ENCODE measurements at places on chromosomes 4 and X. TPM values are rescaled to one million over a fixed set of nuclear protein-coding genes. Genes with fewer than 3 reads are reported as not detected.

DNA sequence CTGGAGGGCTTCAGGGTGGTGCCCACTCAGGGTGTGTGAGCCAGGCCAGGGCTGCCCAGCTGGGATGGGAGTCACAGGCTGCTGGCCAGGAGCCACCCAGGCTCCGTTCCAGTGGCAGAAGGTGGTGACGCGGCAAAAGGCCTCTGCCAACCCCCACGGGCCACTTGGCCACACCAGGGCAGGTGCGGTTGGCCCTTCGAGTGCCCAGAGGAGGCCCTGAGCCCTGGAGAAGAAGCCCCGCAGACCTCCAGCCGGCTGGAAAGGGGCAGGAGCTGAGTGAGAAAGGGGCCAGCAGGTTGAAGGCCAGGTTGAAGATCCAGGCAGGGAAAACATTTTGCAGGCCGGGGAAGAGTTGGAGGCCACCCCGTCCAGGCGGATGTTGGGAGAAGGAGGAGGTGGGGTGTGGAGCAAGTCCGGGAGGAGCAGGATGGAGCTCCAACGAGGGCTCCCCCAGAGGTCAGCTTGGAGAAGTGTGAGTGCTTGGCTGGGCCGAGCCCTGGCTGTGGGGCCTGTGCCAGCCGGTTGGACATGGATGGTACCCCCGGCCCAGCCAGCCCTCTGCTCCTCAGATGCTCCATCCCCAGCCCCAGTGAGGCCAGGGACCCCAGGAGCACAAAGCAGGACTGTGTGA is 2.8 kb upstream of the CPLX1 start:
- no peak overlapping the region for H3K27ac ChIP-seq
- H3K4me1 ChIP-seq = peaks cover 25% of the 10 kb centered on the region
- DNase-seq = no peak
- no peak overlapping the region for H3K4me3 ChIP-seq

DNA sequence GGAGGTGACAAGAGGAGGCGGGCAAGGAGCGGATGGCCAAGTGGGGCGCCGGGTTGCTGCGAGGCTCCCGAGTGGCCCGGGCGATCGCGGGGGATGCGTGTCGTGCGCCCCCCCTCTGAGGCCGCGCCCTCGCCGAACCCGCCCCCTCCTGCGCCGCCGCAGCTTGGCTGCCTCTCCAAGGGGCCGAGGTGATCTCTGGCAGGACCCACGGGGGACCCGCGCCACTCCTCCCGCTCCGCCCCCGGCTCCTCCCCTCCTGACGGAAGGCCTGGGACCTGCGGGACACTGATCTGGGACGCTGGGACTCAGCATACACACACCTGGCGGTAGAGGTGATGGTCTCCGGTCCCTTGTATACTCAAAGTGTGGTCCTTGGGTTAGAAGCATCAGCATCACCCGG is 21.9 kb upstream of the FAM47C start:
- H3K27me3 ChIP-seq = peaks cover 12% of the 10 kb centered on the region
- no peaks in the 10 kb centered on the region for H3K4me1 ChIP-seq
- no peaks in the 10 kb centered on the region for H3K36me3 ChIP-seq
- no peak for DNase-seq
- no peak overlapping the region for H3K4me3 ChIP-seq

- no peaks in the 10 kb centered on the region for H3K27me3 ChIP-seq
- H3K4me1 ChIP-seq = no peaks in the 10 kb centered on the region
- H3K36me3 ChIP-seq = no peaks in the 10 kb centered on the region
- no peak overlapping the region for H3K4me3 ChIP-seq
- no peak overlapping the region for H3K27ac ChIP-seq
Measured at GRCh38 chrX:122363112-122363795, 820.8 kb upstream of the GRIA3 start.

- no peaks in the 10 kb centered on the region for H3K27me3 ChIP-seq
- no peaks in the 10 kb centered on the region for H3K4me1 ChIP-seq
- H3K36me3 ChIP-seq = no peaks in the 10 kb centered on the region
- H3K27ac ChIP-seq = no peak overlapping the region
- no peak overlapping the region for H3K4me3 ChIP-seq
Measured at GRCh38 chrX:9183481-9183880, 149.6 kb upstream of the FAM9B start.

DNA sequence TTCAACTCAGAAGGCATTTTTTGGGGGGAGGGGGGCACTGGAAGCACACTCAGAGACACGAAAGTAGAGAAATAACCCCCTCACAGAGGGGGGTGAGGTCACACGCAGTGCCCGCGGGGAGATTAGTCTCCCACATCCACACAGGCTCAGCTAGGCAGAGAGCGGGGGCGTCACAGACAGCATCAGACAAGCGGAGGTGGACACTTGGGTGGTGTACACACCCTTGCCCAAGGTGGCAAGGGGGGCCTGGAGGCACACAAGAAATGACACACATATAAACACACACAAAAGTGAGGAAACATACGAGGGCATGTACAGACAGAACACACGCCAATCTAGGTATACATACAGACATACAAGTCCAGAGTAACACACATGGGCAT is 637 bp upstream of the SYN1 start:
- DNase-seq = no peak
- H3K36me3 ChIP-seq = no peaks in the 10 kb centered on the region
- H3K27ac ChIP-seq = no peak overlapping the region
- H3K4me3 ChIP-seq = no peak overlapping the region

- H3K36me3 ChIP-seq = no peaks in the 10 kb centered on the region
- peaks cover 7% of the 10 kb centered on the region for H3K27me3 ChIP-seq
Measured at GRCh38 chr4:54660591-54660990, 2.8 kb downstream of the KIT start.

DNA sequence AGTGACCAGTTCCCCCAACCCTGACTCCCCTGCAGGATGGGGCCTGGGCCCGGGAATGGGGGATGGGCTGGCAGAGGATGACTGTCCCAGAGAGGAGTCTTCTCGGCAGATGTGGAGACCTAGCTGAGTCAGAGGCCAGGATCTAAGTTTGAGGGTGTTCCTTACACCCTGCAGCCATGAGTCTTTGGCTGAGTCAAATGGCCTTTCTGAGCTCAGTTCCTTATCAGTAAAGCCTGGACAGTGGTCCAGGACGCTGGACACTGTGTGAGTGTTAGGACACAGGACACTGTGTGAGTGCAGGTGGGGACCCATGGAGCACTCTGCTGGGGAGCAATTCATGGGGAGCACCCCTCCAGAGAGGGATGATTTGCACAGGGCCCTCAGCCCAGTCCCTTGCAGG is 5.0 kb downstream of the IL9R start:
- H3K27me3 ChIP-seq = no peaks in the 10 kb centered on the region
- H3K27ac ChIP-seq = no peak overlapping the region
- peak; percentile 87 for DNase-seq
- no peaks in the 10 kb centered on the region for H3K36me3 ChIP-seq

- H3K36me3 ChIP-seq = no peaks in the 10 kb centered on the region
- H3K27ac ChIP-seq = no peak overlapping the region
- H3K4me1 ChIP-seq = no peaks in the 10 kb centered on the region
- no peak overlapping the region for H3K4me3 ChIP-seq
- H3K27me3 ChIP-seq = no peaks in the 10 kb centered on the region
Measured at GRCh38 chr4:83207497-83208101, 77.0 kb downstream of the COQ2 start.

DNA sequence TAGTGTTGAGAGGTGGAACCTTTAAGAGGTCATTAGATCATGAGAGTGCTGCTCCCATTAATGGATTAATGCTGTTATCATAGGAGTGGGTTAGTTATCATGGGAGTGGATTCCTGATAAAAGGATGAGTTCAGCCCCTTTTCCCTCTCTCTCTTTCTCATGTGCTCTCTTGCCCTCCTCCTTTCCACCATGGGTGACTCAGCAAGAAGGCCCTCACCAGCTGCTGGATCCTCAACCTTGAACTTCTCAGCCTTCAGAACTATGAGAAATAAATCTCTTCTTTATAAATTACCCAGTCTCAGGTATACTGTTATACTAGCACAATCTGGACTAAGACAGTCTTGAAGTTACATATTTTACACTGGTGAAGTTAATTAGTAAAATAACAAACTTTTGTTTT is 10.0 kb upstream of the CDKL5 start:
- H3K4me3 ChIP-seq = no peak overlapping the region
- no peak for DNase-seq
- no peaks in the 10 kb centered on the region for H3K36me3 ChIP-seq
- no peaks in the 10 kb centered on the region for H3K27me3 ChIP-seq

- DNase-seq = no peak
- H3K27me3 ChIP-seq = no peaks in the 10 kb centered on the region
- no peaks in the 10 kb centered on the region for H3K4me1 ChIP-seq
- no peak overlapping the region for H3K4me3 ChIP-seq
- no peaks in the 10 kb centered on the region for H3K36me3 ChIP-seq
Measured at GRCh38 chr4:15989424-15989823, 26.4 kb upstream of the FGFBP2 start.

- H3K36me3 ChIP-seq = no peaks in the 10 kb centered on the region
- H3K27ac ChIP-seq = no peak overlapping the region
- no peaks in the 10 kb centered on the region for H3K27me3 ChIP-seq
- peaks cover 10% of the 10 kb centered on the region for H3K4me1 ChIP-seq
- peak overlapping the region; percentile 42 for H3K4me3 ChIP-seq
Measured at GRCh38 chr4:20983763-20984575, 283.7 kb downstream of the PACRGL start.

DNA sequence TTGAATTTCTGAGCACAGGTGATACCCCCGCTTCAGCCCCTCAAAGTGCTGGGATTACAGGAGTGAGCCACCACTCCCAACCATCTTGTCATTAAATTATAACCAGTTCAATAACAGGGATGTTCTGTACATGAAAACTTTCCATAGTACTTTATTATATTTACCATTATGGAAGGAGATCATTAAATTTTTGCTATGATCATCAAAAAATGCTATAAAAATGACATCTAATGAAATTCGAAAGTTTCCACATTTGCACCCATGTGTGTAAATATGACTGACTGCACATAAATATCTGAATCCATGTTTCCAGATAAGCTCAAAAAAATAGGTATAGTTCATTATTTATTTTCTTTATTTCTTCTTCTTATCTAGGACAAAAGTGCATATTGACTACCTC is 182.6 kb downstream of the FBXO8 start:
- no peak for DNase-seq
- H3K4me3 ChIP-seq = no peak overlapping the region
- H3K4me1 ChIP-seq = no peaks in the 10 kb centered on the region
- no peak overlapping the region for H3K27ac ChIP-seq

- no peak overlapping the region for H3K27ac ChIP-seq
- no peaks in the 10 kb centered on the region for H3K36me3 ChIP-seq
- DNase-seq = no peak
- H3K4me1 ChIP-seq = peaks cover 11% of the 10 kb centered on the region
Measured at GRCh38 chr4:8540072-8540471, 40.1 kb upstream of the GPR78 start.

- H3K27ac ChIP-seq = peak overlapping the region; percentile 73
- H3K36me3 ChIP-seq = no peaks in the 10 kb centered on the region
- H3K4me1 ChIP-seq = peaks cover 41% of the 10 kb centered on the region
- H3K4me3 ChIP-seq = peak overlapping the region; percentile 78
Measured at GRCh38 chr4:1009542-1010394, 1.7 kb upstream of the FGFRL1 start.

- H3K36me3 ChIP-seq = no peaks in the 10 kb centered on the region
- H3K27ac ChIP-seq = no peak overlapping the region
- DNase-seq = no peak
- H3K4me3 ChIP-seq = no peak overlapping the region
Measured at GRCh38 chr4:120691536-120691935, 231.0 kb downstream of the PRDM5 start.

GRCh38 chr4:184616633-184617551 is 32.4 kb downstream of the CASP3 start:
- H3K27me3 ChIP-seq = no peaks in the 10 kb centered on the region
- H3K27ac ChIP-seq = no peak overlapping the region
- no peak overlapping the region for H3K4me3 ChIP-seq
- no peaks in the 10 kb centered on the region for H3K4me1 ChIP-seq
- no peak for DNase-seq
- H3K36me3 ChIP-seq = no peaks in the 10 kb centered on the region

- H3K4me1 ChIP-seq = peaks cover 45% of the 10 kb centered on the region
- peaks cover 15% of the 10 kb centered on the region for H3K36me3 ChIP-seq
- no peak for DNase-seq
- peak overlapping the region; percentile 84 for H3K27ac ChIP-seq
Measured at GRCh38 chr4:108619372-108620100, 840 bp upstream of the RPL34 start.

DNA sequence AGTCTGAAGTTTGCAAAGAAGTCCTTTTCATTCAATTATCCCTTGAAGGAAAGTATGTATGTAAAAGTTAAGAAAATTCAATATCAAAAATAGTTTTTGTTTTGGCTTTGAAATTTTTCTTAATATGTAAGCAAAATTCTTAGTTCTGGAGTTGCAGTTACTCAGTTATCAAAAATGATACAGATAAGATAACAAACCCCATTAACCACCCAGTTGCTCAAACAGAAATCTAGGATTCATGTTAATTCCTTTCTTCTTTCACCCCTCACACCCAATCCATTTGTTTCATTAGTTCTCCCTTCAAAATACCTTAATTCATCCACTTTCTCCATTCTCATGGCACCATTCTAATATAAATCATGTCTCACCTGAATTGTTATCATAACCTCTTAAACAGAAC is 40.5 kb upstream of the JADE1 start:
- H3K4me1 ChIP-seq = no peaks in the 10 kb centered on the region
- no peak for DNase-seq
- no peak overlapping the region for H3K4me3 ChIP-seq
- no peaks in the 10 kb centered on the region for H3K27me3 ChIP-seq

DNA sequence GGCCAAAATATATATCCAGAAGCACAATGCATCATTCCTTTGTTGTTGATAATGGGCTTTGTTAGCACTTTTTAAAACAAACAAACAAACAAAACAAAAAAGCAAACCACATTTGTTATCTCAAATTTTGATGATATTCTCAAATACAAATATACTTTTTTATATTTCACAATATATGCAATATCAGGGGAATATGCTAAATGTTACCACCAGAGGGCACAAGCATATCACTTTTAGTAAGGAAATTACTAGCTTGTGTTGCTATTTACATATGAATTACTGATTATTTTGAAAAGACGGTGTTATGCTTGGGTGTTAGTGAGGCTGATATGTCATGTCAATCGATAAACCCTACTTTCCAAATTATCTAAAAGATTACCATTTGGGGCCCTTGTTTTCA is 29.1 kb downstream of the RIPPLY1 start:
- no peak for DNase-seq
- H3K27me3 ChIP-seq = no peaks in the 10 kb centered on the region
- no peaks in the 10 kb centered on the region for H3K36me3 ChIP-seq
- no peaks in the 10 kb centered on the region for H3K4me1 ChIP-seq

- DNase-seq = no peak
- no peaks in the 10 kb centered on the region for H3K36me3 ChIP-seq
- H3K4me1 ChIP-seq = no peaks in the 10 kb centered on the region
- no peak overlapping the region for H3K4me3 ChIP-seq
Measured at GRCh38 chrX:112868586-112868985, 28.0 kb upstream of the AMOT start.

- no peak overlapping the region for H3K27ac ChIP-seq
- no peaks in the 10 kb centered on the region for H3K36me3 ChIP-seq
- H3K4me3 ChIP-seq = no peak overlapping the region
- no peak for DNase-seq
- H3K27me3 ChIP-seq = no peaks in the 10 kb centered on the region
- H3K4me1 ChIP-seq = no peaks in the 10 kb centered on the region
Measured at GRCh38 chr4:149347139-149347538, 468.5 kb downstream of the IQCM start.

Gene HSFX3
- not detected for total RNA-seq

Gene TBL1X
- 54.1 TPM for total RNA-seq

Gene MAGEA8
- not detected for total RNA-seq

Gene TMEM129
- 101 TPM for total RNA-seq

Gene WNK3
- total RNA-seq = 1.9 TPM

Gene LSM6
- 22.9 TPM for total RNA-seq

Gene KANTR
- 11.6 TPM for total RNA-seq

Gene AMBN
- total RNA-seq = not detected
